Stomach (tissue), 19 donors: ENCODE measurements at places on chromosomes 3 and 15. TPM values are rescaled to one million over a fixed set of nuclear protein-coding genes. Genes with fewer than 3 reads are reported as not detected.

OXSR1 gene
- 49.9 TPM for total RNA-seq

GP9 gene
- total RNA-seq = not detected

ARNT2 gene
- 16.1 TPM for total RNA-seq

GRM2 gene
- total RNA-seq = not detected

IRAK2 gene
- 1.5 TPM for total RNA-seq

MESP2 gene
- total RNA-seq = not detected

TRPM1 gene
- not detected for total RNA-seq

CHRFAM7A gene
- not detected for total RNA-seq

CCDC33 gene
- 9.4 TPM for total RNA-seq

KBTBD13 gene
- not detected for total RNA-seq

SPATA12 gene
- not detected for total RNA-seq

CYP8B1 gene
- not detected for total RNA-seq

WDR49 gene
- not detected for total RNA-seq

UBAP1L gene
- total RNA-seq = not detected

TMCO5A gene
- total RNA-seq = 1.4 TPM

TEX55 gene
- not detected for total RNA-seq

C3orf22 gene
- total RNA-seq = not detected

SNUPN gene
- total RNA-seq = 15.1 TPM

C2CD4A gene
- 3.0 TPM for total RNA-seq

SLC15A2 gene
- total RNA-seq = 1.3 TPM

BCL2A1 gene
- total RNA-seq = 0.87 TPM

LRRN1 gene
- total RNA-seq = 4.9 TPM
